RKO (cell line): ENCODE measurements at places on chromosomes 6 and 20.

DNA sequence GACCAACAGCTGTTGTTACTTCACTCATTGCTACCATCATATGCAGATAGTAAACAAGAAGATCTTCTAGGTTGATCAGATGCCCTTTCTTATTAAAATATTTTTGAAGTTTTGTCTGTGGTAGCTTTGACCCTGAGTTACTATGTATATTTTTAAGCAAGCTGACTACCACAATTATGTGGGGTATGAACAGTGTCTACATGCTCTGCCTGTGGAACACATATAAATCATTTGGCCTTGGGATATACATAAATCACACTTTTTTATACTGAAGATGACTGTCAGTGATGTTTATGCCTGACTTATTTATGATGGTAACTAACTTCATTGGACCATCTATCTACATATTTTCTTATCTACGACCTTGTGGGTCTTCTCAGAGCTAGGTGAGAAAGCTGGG, 44.2 kb downstream of the LIN28B start:
- DNase-seq = no peak

DNA sequence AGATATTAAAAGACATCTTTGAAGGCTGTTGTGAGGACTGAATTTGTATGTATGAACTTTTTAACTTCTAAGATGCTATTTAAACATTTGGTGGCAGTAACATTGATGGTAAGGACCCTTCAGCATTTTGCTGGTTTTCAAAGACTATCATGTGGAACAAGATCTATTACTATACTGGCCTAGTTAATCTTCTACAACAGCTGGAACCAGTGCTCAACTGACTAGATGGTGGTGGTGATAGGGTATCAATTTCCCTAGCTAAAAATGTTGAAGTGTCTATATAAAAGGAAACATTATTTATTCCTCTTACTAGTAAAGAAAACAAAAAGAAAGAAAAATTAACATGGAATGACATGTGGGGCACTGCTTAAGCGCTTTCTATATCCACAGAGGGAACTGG, 195.7 kb downstream of the TASP1 start:
- no peak for DNase-seq

DNA sequence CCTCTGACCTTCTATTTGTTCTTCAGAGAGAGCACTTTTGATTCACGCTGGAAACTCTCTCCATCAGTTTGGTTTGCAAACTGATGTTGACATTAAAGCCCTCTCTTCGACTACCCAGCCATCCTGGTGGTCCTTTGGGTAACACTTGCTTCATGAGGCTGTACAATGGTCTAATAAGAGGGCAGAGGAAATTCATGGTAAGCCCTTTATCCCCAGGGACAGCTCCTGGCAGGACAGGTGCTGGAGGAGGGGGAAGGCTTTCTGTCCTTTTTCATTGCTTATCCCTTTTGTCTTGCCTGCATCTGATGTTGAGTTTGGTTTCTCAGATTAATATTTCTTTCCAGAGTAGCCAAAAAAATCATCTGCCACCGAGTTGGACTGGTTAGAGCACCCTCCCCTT, 52.1 kb upstream of the CD93 start:
- DNase-seq = no peak

DNA sequence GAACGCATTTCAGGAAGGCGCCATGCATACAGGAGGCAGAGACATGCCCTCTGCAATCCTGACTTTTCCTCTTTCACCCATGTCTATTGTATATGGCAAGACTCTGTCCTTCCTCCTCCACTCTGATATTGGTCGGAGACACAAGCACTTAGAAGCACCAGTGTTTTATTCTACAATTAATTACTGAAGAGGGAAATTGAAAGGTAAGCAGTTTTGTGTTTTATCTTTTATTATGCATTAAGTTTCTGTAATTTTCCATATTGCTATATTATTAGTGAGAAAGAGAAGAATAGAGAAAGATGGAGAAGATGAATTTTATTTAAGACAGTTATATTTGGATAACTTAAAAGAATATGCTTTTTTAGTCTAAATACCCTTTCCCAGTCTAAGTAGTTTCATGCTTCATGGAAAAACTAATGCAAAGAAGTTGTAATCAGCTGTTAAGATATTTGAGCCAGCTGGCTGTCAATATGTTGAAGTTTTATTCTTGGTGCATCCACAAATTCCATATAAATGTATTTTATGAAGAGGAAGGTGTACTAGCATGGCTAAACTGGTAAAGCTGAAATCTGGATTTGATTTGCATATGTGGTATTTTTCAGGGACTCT, 13.6 kb downstream of the ARID1B start:
- no peak for DNase-seq

DNA sequence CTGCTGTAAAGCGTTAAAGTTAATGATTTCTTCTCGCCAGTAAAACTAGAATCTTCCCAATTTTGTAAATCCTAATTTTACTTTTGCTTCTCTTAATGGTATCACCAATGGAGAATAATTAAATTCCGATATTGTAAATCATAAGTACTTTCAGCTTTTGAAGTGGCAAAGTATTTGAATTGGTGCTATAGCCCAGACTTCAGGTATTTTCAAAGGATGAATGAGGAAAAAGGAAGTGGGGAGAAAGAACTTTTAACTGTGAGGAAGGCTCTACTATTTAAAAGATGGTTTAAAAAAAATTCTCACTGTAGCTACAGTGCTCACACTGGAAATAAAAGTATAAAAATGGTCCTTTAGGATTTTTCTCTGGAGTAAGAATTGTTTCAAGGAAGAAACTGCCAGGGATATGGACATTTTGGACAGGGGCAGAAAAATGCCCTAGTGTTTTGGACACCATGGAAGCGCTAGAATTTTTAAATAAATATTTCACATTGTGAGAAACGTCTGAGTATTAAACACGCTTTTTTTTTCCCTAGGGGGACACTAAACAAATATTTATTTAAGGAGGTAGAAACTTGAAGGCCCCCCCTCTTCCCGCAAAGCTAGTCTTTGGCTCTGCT, 1.3 kb upstream of the TAB2 start:
- DNase-seq = no peak
